ENCODE measurements at places on chromosomes 16 and 17. TPM values are rescaled to one million over a fixed set of nuclear protein-coding genes. Genes with fewer than 3 reads are reported as not detected.

The TMC5 gene
- not detected for total RNA-seq

The ST6GALNAC2 gene
- total RNA-seq, result 0.65 TPM

The TOM1L1 gene
- total RNA-seq, result 39.8 TPM

The DPEP2 gene
- total RNA-seq, result not detected

The PMP22 gene
- 179 TPM for total RNA-seq

The SDR42E1 gene
- 1.9 TPM for total RNA-seq

The SLC9A5 gene
- total RNA-seq, result 3.0 TPM

The CX3CL1 gene
- total RNA-seq, result 0.32 TPM

The VAT1 gene
- total RNA-seq, result 482 TPM

The SP2 gene
- 2.8 TPM for total RNA-seq

The SLFN12L gene
- not detected for total RNA-seq

The NUPR1 gene
- total RNA-seq, result 25.2 TPM

The JPH3 gene
- not detected for total RNA-seq

The THUMPD1 gene
- 61.5 TPM for total RNA-seq

The KRT16 gene
- 0.49 TPM for total RNA-seq

The YBX2 gene
- not detected for total RNA-seq

The MPO gene
- total RNA-seq, result not detected

The FOXL1 gene
- total RNA-seq, result 2.9 TPM

The TERF2IP gene
- 32.5 TPM for total RNA-seq

The NDUFAB1 gene
- total RNA-seq, result 33.3 TPM

The RNF222 gene
- not detected for total RNA-seq

The PABPN1L gene
- not detected for total RNA-seq

The EXOC3L1 gene
- total RNA-seq, result not detected

The KRT40 gene
- total RNA-seq, result not detected

The TP53TG3C gene
- not detected for total RNA-seq

The KRTAP4-9 gene
- not detected for total RNA-seq

The PYCARD gene
- total RNA-seq, result 29.9 TPM

The TMEM92 gene
- not detected for total RNA-seq

The STH gene
- total RNA-seq, result not detected

The C17orf78 gene
- total RNA-seq, result not detected

The ORC6 gene
- 1.8 TPM for total RNA-seq

The FOXJ1 gene
- not detected for total RNA-seq

The GAA gene
- total RNA-seq, result 30.1 TPM

The TBC1D3H gene
- not detected for total RNA-seq

The LRRC37A gene
- 0.73 TPM for total RNA-seq

The COQ7 gene
- 8.0 TPM for total RNA-seq

The ZNF821 gene
- 6.0 TPM for total RNA-seq

The AGRP gene
- total RNA-seq, result not detected

The HOXB8 gene
- not detected for total RNA-seq

The FAM20A gene
- 8.1 TPM for total RNA-seq

The CDH11 gene
- 887 TPM for total RNA-seq

The SOST gene
- not detected for total RNA-seq
